ENCODE measurements at places on chromosomes 12 and 14.
A peak's percentile ranks its signal among the peaks of the same experiment; 100 is the strongest.

- DNase-seq: no peak
Measured at GRCh38 chr12:131452444-131452860, 258.4 kb upstream of the SFSWAP start.

DNA sequence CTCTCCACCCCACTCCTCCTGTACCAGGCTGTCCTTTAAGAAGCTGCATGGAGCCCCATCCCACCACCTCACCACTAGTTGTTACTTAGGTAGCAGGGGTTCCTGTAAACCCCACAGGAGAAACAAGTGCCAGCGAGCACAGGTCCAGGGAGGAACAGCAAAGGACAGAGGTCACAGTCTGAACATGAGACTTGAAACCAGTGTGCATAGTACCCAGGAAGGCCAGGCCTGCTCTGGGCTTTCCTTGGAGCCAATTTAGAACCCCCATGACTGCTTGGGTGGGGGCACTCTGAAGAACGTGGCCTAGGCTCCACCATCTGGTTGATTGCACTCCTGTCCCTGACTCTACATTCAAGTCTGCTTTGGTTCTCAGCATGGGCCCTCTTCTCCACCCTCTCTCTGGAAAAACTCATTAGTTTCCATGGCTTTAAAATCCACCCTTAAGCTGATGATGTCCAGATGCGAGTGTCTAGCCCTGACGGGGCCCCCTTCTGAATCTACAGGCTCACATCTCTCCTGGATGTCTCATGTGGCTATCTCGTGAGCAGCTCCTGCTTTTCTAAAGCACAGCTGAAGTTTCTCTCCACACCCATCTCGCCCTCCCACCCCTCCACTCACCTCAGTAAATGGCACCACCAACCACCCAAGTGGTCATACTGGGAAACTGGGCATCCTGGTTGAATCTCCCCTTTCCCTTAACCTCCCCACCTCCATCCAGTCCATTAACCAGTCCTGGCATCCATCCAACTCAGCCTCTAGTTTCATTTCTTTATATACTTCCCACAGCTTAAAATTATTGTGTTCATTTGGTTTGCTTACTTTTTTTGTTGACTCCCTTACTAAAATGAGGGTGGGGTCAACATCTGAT, 8.4 kb downstream of the KRT3 start:
- DNase-seq: no peak

- peak; percentile 36 for DNase-seq
Measured at GRCh38 chr12:86254399-86255107, 1.6 kb downstream of the MGAT4C start.

- DNase-seq: peak; percentile 50
Measured at GRCh38 chr14:68982581-68982980, 3.5 kb upstream of the ACTN1 start.

- peak; percentile 16 for DNase-seq
Measured at GRCh38 chr14:36271939-36272907, 48.2 kb downstream of the MBIP start.

DNA sequence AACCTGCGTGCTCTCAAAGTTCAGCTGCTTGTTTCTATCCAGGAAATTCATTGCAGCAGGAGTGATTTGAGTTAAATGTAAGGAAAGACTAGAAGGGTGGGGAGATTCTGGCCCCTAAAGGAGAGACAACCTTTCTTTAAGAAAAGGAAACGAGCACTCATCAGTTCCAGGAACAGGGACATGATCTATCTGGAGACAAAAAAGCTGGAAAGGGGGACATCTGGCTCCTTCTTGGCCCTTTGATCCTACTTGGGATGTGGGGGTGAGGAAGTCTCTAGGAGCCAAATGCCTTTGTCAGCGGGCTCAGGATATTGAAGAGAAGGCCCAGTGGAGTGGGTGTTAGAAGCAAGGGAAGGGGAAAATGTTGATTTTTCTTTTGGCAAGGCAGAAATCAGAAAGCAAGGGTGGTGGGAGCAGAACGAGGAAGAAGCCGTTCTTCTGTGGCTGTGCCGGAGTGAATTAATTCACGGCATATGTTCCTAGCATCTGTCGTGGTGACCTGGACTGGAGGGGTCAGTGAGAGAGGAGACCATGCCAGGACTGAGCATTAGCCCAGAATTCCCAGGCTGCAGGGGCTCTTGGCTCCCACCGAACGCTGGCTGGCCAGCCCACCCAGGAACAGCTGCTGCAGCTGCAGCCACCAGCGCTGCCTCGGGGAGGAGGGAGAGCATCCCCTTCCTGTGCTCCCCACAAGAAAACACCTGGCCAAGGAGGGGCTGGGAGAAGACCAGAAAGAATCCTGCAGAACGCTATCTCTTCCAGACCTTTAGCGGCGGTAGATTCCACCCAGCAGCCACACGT, 62.8 kb upstream of the GPATCH2L start:
- no peak for DNase-seq

GRCh38 chr12:94289461-94290312, 141.3 kb downstream of the PLXNC1 start:
- peak; percentile 72 for DNase-seq

- DNase-seq: peak; percentile 14
Measured at GRCh38 chr12:113002155-113002554, 23.8 kb downstream of the OAS2 start.

DNA sequence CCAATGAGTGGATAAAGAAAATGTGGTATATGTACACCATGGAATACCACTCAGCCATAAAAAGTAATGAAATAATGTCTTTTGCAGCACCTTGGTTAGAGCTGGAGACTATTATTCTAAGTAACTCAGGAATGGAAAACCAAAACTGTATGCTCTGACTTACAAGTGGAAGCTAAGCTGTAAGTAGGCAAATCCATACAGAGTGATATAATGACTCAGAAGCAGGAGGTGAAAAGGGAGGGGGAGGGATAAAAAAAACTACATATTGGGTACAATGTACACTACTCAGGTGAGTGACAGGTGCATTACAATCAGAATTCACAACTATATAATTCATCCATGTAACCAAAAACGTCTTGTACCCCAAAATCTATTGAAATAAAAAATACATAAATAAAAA, 15.1 kb upstream of the CLEC1A start:
- no peak for DNase-seq

- DNase-seq: peak; percentile 68
Measured at GRCh38 chr12:18861287-18861858, 123.5 kb downstream of the CAPZA3 start.

GRCh38 chr12:46617167-46617566, 208.6 kb downstream of the SLC38A4 start:
- DNase-seq: peak; percentile 77

GRCh38 chr12:131713349-131713748, 2.5 kb downstream of the SFSWAP start:
- no peak for DNase-seq

DNA sequence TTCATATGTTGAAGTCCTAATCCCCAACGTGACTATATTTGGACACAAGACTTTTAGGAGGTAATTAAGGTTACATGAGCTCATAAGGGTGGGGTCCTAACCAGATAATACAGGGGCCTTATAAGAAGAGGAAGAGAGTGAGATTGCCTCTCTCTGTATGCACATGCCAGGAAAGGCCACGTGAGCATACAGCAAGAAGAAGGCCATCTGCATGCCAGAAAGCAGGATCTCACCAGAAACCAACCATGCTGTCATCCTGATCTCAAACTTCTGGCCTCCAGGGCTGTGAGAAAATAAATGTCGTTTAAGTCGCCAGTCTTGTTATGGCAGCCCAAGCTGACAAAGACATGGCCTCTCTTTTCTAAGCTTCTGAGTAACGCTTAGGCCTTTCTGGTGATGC, 69.0 kb upstream of the GPHB5 start:
- no peak for DNase-seq

GRCh38 chr12:65534238-65534841, 255.9 kb downstream of the MSRB3 start:
- no peak for DNase-seq

- DNase-seq: no peak
Measured at GRCh38 chr12:47735649-47736048, 10.4 kb upstream of the ENDOU start.

DNA sequence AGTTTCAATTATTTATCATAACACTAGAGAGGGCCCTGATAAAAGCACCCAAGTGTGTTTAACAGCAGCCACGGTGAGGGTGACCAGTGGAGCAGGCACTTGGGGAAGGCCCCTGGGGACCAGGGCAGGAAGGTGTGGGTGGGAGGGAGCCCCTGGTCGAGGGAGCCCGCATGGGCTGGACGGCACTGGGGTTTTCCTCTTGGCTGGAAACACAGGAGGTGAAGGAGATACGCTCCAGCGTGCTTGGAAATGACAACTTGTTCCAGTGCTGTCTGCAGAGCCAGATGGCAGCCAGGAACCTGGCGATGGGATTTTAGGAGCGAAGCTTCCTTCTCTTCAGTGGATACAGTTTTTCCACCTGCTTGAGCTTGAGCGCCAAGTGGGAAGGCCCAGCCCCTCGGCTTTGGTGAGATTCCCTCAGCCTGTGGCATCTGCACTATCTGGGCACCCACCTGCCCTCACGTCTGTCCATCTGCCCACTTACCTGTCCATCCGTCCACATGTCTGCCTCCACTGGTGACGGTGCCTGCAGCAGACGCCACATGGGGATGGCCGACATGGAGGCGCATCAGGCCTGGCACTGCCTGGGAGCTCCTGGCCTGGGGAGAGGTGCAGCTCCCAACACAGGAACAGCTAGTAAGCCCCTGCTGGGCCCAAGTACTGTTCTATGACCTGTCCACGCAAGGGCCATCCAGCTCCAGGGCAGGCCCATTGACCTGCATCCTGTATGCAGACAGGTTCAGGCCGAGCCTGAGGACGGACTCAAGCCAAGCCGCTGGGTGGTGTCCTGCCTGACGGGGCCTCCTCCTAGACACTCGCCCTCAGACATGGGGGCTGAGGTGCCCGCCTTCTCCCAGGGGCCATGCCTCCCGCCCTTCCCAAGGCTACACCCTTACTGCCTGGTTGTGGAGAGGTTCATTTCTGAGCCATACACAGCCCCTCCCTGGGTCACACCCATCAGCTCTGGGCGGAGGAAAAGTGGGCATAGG, 192.2 kb upstream of the C14orf180 start:
- DNase-seq: no peak

GRCh38 chr12:58206876-58207275, 265.5 kb downstream of the ATP23 start:
- DNase-seq: no peak

DNA sequence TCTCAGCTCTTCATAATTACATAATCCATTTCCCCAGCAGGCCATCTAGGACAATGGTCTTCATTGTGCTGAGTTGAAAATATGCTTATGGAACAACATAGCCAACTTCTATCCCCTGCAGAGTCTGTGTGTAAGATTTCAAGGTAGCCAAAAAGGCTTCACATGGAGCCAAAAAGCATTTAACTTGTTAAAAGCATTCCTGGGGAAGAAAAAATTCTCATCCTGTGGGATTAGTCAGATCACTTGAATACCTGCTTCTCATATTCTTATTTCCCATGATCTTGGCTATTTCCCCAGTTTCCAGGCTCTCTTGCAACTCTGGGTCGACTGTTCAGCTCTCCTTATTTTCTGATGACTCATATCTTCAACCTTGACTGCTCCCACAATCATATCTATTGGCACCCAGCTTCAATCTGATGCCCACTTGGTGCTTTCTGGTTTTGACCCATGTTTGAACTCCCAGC, 178.9 kb downstream of the KLHL28 start:
- peak; percentile 13 for DNase-seq

- DNase-seq: peak; percentile 84
Measured at GRCh38 chr14:96267336-96267735, 11.3 kb downstream of the BDKRB1 start.

GRCh38 chr14:68137704-68138619, 318.4 kb downstream of the RAD51B start:
- DNase-seq: peak; percentile 98

GRCh38 chr12:30979371-30980259, 53.1 kb downstream of the TSPAN11 start:
- no peak for DNase-seq

DNA sequence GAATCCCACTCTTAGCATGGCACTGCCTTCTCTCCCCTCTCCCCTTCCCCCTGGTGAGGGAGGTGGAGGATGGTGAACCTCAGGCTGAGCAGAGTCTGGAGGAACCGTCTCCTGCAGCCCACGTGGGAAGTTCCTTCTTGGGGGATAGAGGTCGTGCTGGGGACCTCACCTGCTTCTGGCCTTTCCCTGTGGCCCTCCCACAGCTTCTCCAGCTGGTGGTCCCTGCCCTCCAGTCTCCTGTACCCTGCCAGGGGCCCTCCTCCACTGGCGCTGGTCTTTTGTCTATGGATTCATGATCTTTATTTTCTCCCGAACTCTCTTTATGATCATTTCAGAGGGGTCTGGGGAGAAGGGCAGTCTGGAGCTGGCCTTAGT, 9.0 kb upstream of the MTA1 start:
- no peak for DNase-seq

DNA sequence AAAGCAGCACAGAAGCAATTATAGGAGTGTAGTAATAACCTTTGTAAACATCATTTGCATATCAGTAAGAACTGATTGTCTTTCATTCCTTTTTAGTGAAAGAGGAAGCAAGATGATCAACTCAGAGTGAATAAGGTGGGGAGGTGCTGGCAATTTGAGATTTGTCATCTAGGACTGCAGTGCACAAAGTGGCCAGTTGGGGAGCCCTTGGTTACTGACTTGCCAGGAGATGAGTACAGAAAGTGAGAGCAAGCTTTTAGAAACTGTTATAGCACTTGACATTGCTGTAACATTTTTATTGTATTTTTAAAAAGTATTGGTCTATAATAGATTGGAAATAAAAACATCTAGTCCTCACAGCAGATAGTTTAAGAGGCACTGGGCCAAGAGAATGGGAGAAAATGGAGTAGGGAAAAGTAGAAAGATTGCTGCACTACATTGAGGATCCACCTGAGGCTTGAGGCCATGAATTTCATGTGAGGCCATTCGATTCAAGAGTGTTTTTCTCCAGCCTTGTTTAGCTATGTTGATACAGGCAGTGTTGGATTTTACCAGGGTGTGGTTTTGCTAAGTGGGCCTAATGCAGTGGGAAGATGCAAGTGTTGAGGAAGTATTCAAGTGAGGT, 98.2 kb downstream of the SNAPC1 start:
- peak; percentile 71 for DNase-seq

GRCh38 chr12:29316752-29317151, 64.2 kb downstream of the ERGIC2 start:
- peak; percentile 69 for DNase-seq

- DNase-seq: no peak
Measured at GRCh38 chr14:99261912-99262787, 9.8 kb downstream of the BCL11B start.

- DNase-seq: no peak
Measured at GRCh38 chr14:100494645-100495044, 92.6 kb downstream of the BEGAIN start.

GRCh38 chr14:32480337-32480736, 151.2 kb downstream of the AKAP6 start:
- DNase-seq: peak; percentile 39

- peak; percentile 82 for DNase-seq
Measured at GRCh38 chr14:95500772-95501401, 15.6 kb downstream of the SYNE3 start.

DNA sequence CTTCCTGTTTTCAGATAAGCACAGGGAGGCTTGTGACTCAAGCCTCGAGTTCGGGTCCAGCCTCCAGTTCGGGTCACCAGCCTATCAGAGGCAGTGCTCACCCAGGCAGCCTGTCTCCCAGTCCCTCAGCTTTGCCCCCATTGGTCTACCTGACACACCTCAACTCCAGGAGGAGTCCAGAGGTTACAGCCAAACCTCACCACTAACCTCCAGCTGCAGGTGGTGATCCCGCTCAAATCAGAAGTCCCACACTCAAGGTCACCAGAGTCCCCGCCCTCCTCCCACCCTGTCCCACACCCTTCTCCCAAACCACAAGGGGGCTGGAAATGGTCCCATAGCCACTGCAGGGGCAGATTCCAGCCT, 42.1 kb downstream of the KDM2B start:
- no peak for DNase-seq
